NCI-H187 (cell line): ENCODE measurements at places on chromosomes 2 and 18.

DNA sequence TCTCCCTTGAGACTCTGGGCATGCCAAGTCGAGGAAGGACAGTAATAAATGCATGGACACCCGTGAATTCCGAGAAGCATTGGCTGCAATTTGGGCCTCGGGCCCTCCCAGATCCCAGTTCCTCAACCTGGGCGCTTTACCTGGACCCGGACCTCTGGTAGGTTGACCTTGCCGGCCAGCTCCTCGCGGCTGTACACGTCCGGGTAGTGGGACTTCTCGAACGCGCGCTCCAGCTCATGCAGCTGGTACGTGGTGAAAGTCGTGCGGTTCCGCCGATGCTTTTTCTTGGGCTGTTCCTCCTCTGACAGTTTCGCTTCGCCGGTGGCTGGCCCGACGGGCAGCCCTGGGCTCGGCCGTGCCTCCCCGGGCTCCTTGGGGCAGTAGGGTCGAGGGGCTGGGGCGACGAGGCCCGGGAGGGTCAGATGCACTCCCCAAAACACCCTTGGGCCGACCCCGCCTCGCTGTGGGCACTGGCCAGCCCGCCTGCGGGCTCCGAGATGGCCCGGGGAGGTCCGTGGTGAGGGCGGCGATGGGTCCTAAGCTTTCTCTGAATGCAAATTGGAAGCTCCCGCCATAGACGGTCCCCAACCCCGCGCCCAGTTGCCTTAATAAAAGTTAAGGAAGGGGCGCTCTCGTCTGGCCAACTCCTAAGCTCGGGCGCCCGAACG lies 899 bp downstream of the RAX start:
- no peak for DNase-seq

DNA sequence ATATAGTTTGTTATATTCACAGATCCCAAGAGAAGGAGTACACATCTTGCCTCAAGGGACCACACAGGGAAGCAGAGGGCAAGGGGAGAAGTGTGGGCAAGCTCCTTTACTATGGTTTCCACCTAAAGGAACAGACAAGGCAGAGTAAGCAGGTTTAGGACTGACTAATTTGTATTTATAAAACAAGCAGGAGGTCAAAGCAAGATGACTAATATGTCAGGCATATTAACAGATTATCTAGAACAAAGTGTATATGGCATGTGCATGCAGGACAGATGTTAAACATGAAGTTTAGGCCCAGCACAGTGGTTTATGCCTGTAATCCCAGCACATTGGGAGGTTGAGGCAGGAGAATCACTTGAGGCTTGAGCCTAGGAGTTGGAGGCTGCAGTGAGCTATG lies 3.7 kb upstream of the LRP2 start:
- no peak for DNase-seq

- DNase-seq, result no peak
Measured at GRCh38 chr2:207012461-207012860, 73.1 kb downstream of the CPO start.

DNA sequence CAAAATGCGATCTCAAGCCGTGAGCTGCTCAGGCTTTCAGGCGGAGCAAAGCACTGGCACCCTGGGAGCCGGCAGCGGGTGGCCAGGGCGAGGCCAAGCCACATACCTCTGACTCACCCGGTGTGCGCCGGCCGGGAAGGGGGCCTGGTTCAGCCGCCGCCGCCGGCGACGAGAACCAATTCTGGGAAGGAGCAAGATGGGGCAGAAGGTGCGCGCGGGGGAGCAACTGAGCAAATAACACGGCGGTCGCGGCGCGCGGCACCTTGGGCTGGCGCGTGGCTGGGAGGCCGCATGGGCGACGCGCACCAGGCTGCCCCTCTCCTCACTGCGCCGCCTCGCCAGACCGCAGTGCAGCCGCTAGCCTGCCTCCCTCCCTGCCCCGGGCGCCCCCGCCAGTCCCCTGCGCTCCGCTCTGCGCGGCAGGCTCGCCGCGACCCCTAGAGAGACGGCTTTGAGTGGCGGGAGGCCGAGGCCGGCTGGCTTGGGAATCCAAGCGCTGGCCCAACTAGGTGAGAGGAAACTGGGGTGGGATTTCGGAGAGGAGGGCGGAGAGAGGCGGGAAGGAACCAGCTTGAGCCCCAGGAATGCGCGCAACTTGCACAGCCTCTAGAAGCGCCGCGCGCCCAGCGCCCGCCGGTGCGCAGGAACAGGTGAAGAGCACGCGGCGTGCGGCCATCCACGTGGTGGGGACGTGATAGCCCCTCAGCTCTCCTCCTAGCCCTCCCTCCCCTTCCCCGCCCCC lies 3.2 kb downstream of the NRP2 start:
- no peak for DNase-seq

- no peak for DNase-seq
Measured at GRCh38 chr18:49769047-49769728, 44.1 kb downstream of the ACAA2 start.

DNA sequence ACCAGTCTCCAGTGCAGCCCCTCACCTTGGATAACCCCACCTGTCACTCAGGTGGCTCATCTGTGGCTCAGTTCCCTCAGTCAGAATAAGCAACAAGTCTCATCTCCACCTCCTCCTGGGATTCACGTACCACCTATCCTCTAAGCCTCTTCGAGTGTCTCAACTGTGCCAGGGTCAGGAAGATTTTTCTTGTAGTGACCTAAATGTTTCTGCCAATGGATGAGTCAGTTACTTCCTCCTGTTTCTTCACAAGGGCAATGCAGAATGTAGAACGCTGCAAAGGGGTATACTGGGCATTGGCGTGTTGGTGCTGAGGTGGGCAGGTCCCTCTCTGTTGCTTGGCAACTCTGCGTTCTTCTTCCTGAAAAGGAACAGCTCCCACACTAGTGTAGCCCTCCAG lies 213.3 kb upstream of the CXCR4 start:
- DNase-seq, result no peak

- DNase-seq, result no peak
Measured at GRCh38 chr2:241730671-241731293, 3.6 kb upstream of the D2HGDH start.

GRCh38 chr2:225104321-225104720 lies 62.1 kb upstream of the DOCK10 start:
- DNase-seq, result no peak

GRCh38 chr2:23912054-23912453 lies 14.9 kb downstream of the ATAD2B start:
- DNase-seq, result no peak

GRCh38 chr2:217223222-217223930 lies 363.5 kb upstream of the TNP1 start:
- no peak for DNase-seq

DNA sequence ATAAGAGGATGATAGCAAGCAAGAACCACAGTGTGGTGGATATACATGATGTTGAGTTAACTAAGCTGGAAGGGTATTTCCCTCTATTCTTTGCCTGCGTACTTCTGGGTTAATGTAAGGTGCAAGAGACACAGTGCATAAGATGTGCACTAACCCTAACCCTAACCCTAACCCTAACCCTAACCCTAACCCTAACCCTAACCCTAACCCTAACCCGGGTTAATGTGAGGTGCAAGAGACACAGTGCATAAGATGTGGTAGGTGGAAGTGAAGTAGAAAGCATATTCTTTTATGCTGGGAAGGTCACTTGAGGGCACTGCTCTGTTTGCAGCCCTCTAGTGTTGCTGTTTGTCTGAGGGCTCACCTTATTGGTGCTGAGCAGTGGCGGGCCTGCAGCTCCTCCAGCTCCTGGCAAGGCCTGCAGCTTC lies 181.5 kb upstream of the ITGA4 start:
- DNase-seq, result no peak

- DNase-seq, result no peak
Measured at GRCh38 chr2:241924909-241925250, 55.4 kb downstream of the RTP5 start.

- DNase-seq, result no peak
Measured at GRCh38 chr18:23077493-23078256, 57.6 kb upstream of the CABLES1 start.

- no peak for DNase-seq
Measured at GRCh38 chr2:201779901-201780673, 646 bp downstream of the ALS2 start.

GRCh38 chr18:3603421-3604234 lies 153.7 kb downstream of the TGIF1 start:
- DNase-seq, result no peak

DNA sequence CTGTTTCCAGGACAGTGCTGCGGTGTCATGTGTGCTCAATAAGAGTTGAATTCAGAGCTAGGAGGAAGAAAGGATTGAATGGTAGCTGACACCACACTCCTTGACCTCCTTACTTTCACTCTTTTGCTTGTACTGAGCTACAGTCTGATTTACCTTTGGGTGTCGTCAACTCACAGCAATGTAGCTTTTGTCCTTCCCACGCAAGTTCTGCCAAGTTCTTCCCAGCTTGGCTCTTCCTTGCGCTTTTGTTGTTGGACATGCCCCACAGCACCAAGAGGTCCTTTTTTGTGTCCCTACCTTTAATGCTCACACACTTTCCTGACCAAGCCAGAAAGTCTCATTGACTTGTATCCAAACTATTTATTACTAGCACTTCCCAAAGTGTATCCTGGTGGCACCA lies 38.3 kb upstream of the ITGB6 start:
- DNase-seq, result no peak

GRCh38 chr2:57906152-57906732 lies 140.4 kb upstream of the VRK2 start:
- no peak for DNase-seq

DNA sequence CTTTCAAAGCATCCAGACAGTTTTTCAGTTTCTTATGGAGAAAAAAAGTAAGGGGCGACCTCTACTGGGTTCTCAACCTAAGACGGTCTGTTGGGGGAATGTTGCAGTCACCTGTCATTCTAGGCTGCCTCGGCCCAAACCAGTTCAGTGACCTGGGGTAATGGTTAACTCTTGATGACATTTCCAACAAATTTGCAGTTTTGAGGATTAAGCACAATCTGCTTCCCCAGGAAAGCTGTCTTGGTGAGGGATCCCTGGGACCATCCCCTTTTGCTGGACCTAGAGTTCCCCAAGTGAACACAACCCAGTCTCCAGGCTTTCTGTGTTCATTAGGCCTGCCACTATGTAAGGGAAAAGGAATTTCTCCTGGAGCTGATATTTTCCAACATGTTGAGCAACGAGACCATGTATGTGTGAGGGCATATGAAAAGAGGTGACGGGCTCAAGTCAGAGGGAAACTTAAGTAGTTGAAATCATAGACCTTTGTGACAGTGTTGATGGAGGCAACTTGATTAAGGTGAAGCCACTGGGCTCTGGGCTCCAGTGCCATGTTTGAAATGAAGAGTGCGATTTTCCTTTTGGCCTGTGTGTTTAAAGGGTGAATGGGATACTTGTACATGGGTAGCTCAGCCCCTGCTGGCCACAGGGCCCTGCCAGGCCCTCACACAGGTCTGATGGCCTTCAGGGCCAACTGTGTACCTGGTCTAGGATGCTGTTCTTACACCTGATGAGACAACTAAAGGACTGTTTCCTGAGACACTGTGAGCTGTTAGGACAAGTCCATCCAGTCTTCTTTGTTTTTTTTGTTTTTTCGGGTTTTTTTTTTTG lies 27.0 kb downstream of the FOSL2 start:
- no peak for DNase-seq

DNA sequence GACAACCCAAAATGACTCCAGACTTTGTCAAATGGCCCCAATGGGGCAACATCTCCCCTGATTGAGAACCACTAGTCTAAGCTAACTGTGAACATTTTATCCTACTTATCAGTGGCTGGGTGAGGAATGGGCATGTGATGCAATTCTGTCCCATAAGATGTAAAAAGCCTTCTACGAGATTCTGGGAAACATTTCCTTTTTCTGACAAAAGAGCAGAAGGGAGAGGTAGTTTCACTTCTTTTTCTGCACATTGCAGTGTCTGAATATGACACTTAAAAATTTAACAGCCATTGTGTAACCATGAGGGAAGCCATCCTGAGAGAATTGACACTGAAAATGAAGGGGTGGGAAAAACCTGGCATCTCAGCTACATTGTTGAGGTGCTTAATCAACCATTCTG lies 17.3 kb upstream of the MARCHF4 start:
- DNase-seq, result no peak

DNA sequence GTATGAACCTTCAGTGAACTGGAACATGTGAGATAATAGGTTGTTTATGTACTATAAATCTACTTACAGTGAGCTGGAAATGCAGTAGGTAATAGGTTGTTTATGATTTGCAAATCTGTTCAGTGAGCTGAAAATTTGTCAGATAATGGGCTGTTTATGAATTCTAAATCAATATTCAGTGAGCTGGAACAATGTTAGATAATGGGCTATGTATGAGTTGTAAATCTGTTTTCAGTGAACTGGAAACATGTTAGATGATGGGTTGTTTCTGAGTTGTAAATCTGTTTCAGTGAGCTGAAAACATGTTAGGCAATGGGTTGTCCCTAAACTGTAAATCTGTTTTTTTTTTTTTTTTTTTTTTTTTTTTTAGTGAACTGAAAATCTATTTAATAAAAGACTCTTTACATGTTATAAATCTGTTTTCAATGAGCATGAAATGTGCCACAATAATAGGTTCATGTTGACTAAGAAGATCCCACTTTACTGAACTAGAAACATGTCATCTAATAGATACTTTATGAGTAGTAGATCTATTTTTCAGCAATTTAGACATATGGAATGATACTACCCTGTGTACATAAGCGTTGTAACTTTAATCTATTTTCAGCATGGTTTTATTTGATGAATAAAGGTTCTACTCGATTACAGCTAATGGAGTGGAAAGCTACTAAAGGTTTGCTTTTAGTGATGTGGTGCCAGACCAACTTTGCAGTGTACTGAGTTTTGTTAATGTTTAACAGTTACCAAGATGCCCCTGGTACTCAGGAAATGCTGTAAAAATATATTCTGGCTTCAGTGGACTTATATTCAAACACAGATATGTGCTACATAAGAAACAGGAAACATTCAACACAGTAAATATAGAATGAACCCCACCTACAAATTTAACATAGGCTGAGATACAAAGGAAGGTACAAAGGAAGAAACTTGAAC lies 1471.8 kb downstream of the LRP1B start:
- DNase-seq, result no peak

GRCh38 chr2:54561010-54561409 lies 104.9 kb downstream of the SPTBN1 start:
- no peak for DNase-seq

DNA sequence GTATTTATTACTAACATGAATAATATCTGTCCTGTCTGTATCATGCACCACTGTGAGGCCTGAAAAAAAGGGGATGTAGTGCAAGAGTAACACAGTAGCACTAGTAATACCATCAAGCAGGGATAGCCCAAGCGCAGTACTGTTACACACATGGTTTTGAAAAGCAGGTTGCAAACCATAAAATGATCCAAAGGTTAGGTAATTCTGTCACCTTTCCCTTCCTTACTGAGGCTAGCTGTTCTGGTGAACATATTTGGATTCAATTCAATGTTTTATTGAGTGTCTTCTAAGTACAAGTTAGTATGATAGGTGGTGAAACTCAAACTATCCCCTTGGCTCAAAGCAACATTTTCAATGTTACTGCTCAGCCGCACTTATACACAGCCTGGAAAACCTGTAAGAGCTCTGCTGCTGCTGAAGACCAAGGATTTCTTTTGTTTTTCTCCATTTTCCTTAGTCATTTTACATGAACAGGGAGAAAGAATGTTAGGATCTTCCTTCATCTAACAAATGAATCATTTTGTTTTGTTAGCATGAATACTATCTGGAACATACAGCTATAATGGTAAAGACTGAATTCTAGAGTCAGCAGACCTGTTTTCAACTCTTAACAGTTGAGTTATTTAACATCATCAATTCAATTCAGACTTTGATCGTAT lies 102.5 kb upstream of the ITPRID2 start:
- no peak for DNase-seq
